ENCODE measurements at places on chromosomes 4 and X. TPM values are rescaled to one million over a fixed set of nuclear protein-coding genes. Genes with fewer than 3 reads are reported as not detected.

DNA sequence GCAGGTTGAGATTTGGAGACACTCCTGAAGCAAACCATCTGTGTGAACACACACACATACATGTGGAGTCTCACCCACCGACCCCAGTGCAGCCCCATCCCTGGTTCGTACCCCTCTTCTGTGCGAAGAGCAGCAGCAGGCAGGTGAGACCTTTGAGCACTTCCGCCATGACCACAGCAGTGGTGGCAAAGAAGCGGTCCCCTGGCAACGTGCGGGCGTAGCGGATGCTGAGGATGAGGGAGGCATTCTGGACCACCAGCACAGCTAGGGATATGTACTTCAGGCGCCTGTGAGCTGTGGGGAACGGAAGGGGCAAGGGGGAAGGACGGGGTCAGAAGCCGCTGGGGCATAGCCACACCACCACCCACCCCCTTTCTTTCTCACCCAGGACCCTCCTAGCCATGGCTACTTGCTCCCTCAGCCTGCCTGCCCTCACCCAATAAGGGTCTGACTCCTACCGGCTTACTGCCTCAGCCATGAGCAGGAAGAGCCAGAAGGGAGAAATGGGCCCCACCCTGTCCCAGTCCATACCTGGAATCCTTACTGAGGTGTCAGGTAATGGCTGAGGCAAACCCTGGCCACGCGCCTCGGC, 1.6 kb downstream of the SLC35A2 start:
- no peaks in the 10 kb centered on the region for H3K4me1 ChIP-seq
- no peak overlapping the region for H3K27ac ChIP-seq
- no peaks in the 10 kb centered on the region for H3K36me3 ChIP-seq
- no peak overlapping the region for H3K4me3 ChIP-seq

DNA sequence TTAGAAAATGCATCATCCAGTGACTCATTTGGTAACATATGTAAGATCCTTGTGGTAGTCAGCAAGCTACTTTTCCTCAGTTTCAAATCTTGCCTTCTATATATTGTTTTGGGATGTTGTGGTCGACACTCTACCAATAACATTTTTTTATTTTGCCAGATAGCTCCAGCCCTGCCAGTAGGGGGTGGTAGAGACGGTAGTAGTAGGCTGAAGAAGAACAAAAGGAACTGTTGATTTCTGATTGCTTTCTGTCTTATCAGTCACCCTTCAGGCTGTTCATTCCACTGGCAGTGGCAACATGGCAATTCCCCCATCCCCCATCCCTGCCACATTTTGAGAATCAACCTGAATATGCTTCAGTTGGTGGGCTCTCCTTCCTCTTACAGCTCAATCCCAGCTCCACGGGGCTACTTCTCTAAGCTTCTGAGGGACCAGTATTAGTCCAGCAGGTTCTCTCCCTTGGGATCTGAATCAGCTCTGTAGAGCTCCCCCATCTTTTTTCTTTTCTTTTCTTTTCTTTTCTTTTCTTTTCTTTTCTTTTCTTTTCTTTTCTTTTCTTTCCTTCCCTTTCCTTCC, 171.5 kb upstream of the VEGFC start:
- H3K36me3 ChIP-seq, result no peaks in the 10 kb centered on the region
- no peak overlapping the region for H3K27ac ChIP-seq
- H3K4me3 ChIP-seq, result no peak overlapping the region
- DNase-seq, result no peak
- no peaks in the 10 kb centered on the region for H3K27me3 ChIP-seq

- H3K4me1 ChIP-seq, result no peaks in the 10 kb centered on the region
- no peak overlapping the region for H3K4me3 ChIP-seq
- no peak overlapping the region for H3K27ac ChIP-seq
- H3K27me3 ChIP-seq, result no peaks in the 10 kb centered on the region
Measured at GRCh38 chr4:73912191-73912590, 43.0 kb downstream of the CXCL1 start.

DNA sequence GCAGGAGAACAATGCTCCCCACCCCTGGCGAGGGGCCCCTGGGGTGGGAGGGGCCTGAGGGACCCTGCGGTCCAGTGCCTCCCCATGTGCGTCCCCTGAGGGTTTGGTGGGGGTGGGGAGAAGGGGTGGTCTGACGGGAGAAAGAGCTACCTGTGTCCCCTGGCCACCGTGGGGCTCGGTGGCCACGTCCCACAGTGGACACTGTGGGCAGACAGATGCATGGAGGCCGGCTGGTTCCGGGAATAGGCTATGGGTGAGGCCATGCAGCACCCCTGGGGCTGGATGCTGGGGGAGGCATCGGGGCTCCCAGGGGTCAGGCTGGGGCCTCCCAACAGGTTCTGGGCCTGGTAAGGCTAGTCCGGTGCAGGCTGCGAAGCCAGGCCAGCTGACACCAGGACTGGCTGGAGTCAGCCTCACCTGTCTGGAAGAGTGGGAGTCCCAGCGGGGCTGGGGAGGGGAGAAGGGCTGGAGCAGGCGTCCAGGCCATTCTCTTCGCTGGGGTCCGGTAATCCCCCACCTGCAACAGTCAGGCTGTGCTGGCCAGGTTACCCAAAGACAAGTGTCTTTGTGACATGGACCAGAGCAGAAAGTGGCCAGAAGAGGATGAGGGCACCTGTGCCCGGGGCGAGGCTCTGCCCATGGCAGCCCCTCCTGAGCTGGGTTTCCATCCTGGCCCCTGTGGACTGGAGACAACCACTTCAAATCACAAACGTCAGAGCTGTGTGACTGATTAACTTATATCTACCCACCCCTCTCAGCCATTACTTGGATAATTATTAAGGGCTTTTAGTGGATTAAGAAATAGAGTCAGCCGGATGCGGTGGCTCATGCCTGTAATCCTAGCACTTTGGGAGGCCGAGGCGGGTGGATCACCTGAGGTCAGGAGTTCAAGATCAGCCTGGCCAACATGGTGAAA, 1.4 kb upstream of the FAM53A start:
- DNase-seq, result no peak
- peak overlapping the region; percentile 67 for H3K4me3 ChIP-seq
- H3K27ac ChIP-seq, result no peak overlapping the region

DNA sequence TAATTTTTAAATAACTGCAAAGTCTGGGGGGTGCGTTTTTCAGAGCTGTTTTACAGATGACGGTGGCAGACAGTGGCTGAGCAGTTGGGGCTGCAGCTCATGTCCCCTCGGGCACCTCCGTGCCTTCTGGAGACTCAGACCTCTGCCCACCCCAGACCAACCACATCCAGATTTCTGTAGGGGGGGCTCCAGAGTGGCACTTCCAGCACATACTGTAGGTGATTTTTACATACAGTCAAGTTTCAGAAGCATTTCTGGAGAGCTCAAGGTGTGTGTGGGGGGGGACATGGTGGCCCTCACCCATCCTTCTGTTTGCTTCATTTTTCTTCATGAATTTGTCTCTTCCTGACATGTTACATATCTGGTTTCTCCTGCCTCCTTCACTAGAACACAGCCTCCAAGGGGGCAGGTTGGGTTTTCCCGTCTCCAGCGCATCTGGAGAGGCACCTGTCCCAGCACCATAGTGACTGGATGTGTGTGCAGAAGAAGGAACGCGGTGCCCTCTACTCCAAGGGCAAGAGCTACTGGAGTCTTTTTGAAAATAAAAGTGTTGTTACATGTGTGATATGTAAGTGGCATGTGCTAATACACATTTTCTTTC, 37.5 kb downstream of the TMEM271 start:
- no peak overlapping the region for H3K4me3 ChIP-seq
- no peaks in the 10 kb centered on the region for H3K27me3 ChIP-seq
- DNase-seq, result no peak
- H3K4me1 ChIP-seq, result no peaks in the 10 kb centered on the region

DNA sequence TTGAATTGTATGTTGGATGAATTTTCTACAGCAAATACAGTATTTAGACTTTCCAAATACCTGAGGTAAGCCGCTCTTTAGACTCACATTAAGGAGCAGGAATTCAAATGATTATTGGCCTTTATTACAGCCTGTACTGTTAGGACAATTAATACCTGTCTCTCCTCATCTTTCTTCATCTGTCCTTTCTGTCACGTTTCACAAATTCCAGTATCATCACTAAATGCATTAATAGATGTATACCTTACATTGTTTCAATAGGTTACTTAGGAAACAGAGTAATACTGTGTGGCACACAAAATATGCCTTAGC, 1.2 kb downstream of the FAM241A start:
- no peaks in the 10 kb centered on the region for H3K27me3 ChIP-seq
- no peak for DNase-seq
- H3K4me1 ChIP-seq, result no peaks in the 10 kb centered on the region
- H3K4me3 ChIP-seq, result peak overlapping the region; percentile 81
- peak overlapping the region; percentile 81 for H3K27ac ChIP-seq

- peak overlapping the region; percentile 20 for H3K4me3 ChIP-seq
- H3K27ac ChIP-seq, result peak overlapping the region; percentile 12
- no peaks in the 10 kb centered on the region for H3K4me1 ChIP-seq
- no peaks in the 10 kb centered on the region for H3K36me3 ChIP-seq
- no peaks in the 10 kb centered on the region for H3K27me3 ChIP-seq
Measured at GRCh38 chr4:86972997-86973396, 38.2 kb downstream of the AFF1 start.

DNA sequence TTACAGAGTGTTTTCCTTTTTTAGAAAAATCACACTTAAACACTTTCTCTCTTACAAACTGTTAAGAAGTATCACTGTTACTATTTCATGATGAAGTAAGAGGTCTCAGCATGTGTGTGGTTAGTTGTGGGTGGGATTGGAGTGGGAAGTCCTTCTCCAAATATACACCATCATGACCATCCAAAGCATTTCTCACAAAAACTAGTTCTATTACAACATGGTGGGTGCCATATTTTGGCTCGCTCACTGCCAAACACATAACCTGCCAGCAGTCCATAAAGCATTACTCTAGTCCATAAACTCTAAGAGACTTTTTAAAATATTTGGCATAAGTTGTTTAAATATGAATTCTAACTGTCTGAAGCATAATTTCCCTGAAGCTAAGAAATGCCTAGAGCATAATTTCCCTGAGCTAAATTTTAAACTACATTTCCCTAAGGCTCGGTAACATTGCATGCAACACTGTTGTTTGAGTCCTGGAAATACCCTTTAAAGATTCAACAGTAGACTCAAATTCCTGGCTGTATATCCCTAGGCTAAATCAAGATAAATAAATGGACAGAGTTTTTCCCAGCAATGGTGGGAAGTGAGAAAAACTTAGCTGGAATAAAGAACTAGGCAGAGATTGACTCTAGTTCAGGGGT, 415.0 kb upstream of the INTU start:
- no peaks in the 10 kb centered on the region for H3K4me1 ChIP-seq
- no peak for DNase-seq
- H3K36me3 ChIP-seq, result no peaks in the 10 kb centered on the region
- H3K27me3 ChIP-seq, result no peaks in the 10 kb centered on the region

DMRTC1 gene
- not detected for total RNA-seq

GRCh38 chrX:68090266-68090665, 343.0 kb downstream of the OPHN1 start:
- no peak for DNase-seq
- no peaks in the 10 kb centered on the region for H3K4me1 ChIP-seq
- no peak overlapping the region for H3K27ac ChIP-seq
- H3K4me3 ChIP-seq, result no peak overlapping the region
- no peaks in the 10 kb centered on the region for H3K36me3 ChIP-seq
- H3K27me3 ChIP-seq, result no peaks in the 10 kb centered on the region

GRCh38 chrX:46628460-46629371, 55.2 kb downstream of the CHST7 start:
- peaks cover under 1% of the 10 kb centered on the region for H3K4me1 ChIP-seq
- no peaks in the 10 kb centered on the region for H3K36me3 ChIP-seq
- H3K4me3 ChIP-seq, result no peak overlapping the region
- no peaks in the 10 kb centered on the region for H3K27me3 ChIP-seq
- no peak for DNase-seq

ZCCHC12 gene
- total RNA-seq, result not detected

DNA sequence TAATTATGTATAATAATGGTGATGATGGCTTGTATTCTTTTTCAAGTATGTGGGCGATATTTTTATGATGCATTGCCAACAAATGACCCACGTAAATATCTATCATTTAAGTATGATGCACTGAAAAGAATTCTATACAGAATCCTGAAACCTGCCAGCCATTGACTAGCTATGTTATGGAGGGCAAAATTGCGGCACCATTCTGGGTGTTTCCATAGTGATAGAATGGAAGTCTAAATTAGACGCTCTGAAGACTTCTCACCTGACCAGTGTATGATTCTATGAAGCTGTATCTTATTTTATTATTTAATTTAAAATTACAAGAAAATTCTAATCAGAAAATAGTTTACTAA, 677 bp upstream of the CENPC start:
- H3K36me3 ChIP-seq, result peaks cover 1% of the 10 kb centered on the region
- no peak for DNase-seq
- H3K27me3 ChIP-seq, result no peaks in the 10 kb centered on the region
- H3K4me3 ChIP-seq, result peak overlapping the region; percentile 68
- peaks cover 4% of the 10 kb centered on the region for H3K4me1 ChIP-seq

SUPT20HL2 gene
- total RNA-seq, result not detected

CT45A10 gene
- total RNA-seq, result not detected

GRCh38 chr4:151287409-151287808, 10.4 kb downstream of the PRSS48 start:
- H3K4me3 ChIP-seq, result no peak overlapping the region
- no peaks in the 10 kb centered on the region for H3K4me1 ChIP-seq
- DNase-seq, result no peak
- no peaks in the 10 kb centered on the region for H3K36me3 ChIP-seq
- no peak overlapping the region for H3K27ac ChIP-seq

All from right lobe of liver (tissue), 6 donors.